Stimulated activated CD8-positive, alpha-beta memory T cell treated with anti-CD3 and anti-CD28 coated beads, Interleukin-12 subunit alpha, Interleukin-12 subunit beta, amount 100 ng/mL, for 1 hour (primary cell): ENCODE measurements at places on chromosomes 6 and 20.

GRCh38 chr20:63223121-63223825 lies 7.3 kb upstream of the YTHDF1 start:
- DNase-seq: peak; percentile 20

- DNase-seq: no peak
Observed at GRCh38 chr20:10524034-10524476, 89.0 kb downstream of the SLX4IP start.

DNA sequence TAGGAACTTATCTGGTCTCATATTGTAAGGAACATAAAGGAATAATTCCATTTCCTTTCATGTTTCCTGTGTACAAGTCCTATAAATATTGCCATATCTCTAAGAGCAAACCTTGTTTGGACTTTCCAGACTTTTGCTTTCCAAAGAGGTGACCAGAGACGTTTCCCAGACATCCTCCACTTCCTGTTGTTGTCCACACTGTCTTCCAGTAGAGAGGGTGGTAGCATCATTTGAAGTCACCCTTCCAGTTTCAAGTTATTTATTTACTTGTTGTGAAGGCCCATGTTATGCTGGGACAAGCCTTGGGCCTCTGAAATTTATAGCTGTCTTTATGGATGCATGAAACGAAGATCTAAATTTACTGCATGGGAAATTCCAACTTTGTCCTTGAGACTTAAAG lies 10.6 kb upstream of the TGM3 start:
- DNase-seq: no peak

DNA sequence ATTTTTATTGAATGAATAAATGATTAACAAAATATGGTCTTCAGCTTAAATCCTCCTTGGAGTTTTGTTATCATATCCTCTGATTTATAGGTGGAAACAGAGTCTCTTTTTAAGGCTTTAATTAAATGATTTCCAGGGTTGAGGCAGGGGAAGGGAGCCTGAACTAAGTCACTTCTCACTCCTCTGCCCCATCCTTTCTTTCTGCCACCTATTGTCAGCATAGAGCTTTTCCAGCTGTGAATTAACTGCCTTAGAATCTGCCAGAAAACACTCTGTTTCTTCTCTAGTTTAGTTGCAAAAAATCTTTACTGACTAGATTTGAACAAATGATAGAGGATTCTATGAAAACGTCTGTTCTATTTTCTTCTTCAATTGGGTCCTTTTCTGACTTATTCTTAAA lies 9.8 kb downstream of the OGFRL1 start:
- DNase-seq: no peak

- no peak for DNase-seq
Observed at GRCh38 chr20:47765271-47765670, 20.0 kb downstream of the SULF2 start.

- DNase-seq: no peak
Observed at GRCh38 chr20:6784210-6784631, 16.7 kb downstream of the BMP2 start.

DNA sequence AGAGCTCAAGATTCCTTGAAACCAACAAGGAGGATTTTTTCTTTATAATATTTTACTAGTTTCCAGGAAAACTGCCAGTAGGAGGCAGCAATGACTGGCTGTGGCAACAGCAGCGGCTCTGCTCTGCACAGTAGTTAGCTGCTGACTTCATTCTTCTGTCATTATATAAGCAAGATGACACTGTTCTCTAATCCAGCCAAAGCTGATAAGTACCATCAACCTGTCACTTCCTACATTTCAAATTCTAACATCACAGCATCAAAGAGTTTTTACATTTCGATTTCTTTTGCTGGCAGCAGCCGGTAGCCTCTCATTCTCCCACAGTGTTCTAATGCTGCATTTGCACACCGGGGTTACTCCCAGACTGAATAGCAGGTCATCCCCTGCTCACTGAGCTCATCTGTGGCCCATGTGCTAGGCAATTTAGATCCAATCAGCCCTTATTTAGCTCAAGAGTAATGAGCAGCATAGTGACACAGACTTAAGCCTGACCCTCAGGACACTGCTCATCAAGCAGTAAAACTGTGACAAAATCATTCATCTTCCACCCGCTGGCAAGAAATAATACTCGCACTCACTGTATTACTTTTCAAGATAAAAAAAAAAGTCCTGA lies 67.8 kb downstream of the MMS22L start:
- no peak for DNase-seq

DNA sequence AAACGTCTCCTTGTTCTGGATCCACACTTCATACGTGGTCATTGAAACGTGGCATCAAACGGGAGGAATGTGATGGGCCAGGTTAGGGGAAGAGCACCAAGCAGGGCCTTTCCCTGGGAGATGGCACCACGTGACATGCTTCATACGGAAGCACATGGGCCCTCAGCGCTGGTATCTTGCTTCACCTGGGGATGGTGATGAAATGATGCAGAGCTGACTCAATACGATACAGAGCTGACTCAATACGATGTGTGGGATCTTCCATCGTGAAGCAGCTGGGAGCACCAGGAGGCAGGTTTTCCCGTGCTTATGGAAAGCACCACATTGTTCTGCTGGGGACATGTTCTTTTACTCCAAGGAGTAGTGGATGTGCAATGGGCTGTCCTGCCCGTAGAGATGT lies 22.5 kb upstream of the TAGAP start:
- DNase-seq: no peak

GRCh38 chr20:22555791-22556564 lies 28.4 kb downstream of the FOXA2 start:
- DNase-seq: no peak

GRCh38 chr20:24955045-24955444 lies 6.0 kb downstream of the CST7 start:
- no peak for DNase-seq

GRCh38 chr6:148367411-148368024 lies 24.9 kb downstream of the SASH1 start:
- no peak for DNase-seq

- no peak for DNase-seq
Observed at GRCh38 chr6:3209114-3210023, 18.1 kb downstream of the TUBB2B start.

- no peak for DNase-seq
Observed at GRCh38 chr6:1485678-1486077, 96.3 kb downstream of the FOXF2 start.
